CD4-positive, alpha-beta T cell treated with Interleukin-21 for 1 hour (primary cell): ENCODE measurements at places on chromosomes 13 and 19.

GRCh38 chr19:10043286-10043927, 30.1 kb downstream of the RDH8 start:
- no peak for DNase-seq

GRCh38 chr13:71576571-71576970, 290.4 kb downstream of the DACH1 start:
- no peak for DNase-seq

GRCh38 chr13:81606074-81606473, 1265.1 kb upstream of the SPRY2 start:
- no peak for DNase-seq

DNA sequence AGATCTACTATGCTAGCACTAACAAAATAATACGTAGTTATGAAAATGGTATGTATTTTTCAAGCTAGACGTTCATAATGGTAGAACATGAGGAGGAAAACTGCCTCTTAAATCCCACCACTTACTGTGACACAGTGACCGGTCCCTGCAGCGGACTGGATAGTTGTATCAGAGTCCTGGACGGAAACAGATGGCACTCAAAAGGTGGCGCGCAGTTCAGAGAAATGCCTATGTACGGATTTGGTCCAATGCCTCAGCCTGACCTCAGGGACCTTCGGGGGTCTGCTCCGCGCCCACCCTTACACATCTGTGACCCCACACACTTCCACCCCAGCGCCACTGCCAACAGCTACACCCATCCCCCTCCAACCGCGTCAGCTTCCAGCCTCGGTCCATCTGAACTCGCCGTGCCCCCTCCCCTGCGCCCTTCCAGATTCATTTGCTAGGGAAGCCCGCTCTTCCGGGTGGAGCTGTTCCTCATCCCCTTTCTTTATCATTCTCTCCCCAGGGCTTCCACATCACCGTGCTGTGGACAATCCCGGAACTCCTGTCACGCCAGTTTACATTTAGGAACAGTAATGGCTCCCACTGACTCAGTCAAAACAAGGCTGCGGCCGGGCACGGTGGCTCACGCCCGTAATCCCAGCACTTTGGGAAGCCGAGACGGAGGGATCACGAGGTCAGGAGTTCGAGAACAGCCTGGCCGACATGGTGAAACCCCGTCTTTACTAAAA, 792 bp upstream of the LENG8 start:
- peak; percentile 53 for DNase-seq

DNA sequence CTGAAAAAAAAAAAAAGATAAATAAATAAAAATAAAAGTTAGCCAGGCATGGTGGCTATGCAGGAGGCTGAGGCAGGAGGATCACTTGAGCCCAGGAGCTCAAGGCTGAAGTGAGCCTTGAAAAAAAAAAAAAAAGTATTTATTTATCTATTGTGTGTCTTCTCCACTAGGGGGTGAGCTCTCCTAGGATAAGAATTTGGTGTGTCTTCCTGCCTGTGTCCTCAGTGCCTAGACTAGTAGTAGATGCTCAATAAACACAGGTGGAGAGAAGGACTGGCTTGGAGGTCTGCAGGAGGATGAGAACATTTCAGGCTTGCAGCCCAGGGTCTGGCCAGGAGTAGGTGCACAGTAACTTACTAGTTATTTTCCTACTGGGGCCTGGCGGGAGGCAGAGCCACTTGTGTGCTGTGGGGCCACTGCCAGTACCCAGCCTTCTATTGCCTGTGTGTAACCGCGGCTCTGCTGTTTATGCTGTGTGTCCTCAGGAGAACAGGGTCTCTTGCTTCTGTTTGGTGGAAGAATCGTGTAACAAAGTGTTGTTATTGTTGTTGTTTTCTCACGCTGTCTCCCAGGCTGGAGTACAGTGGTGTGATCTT, 5.4 kb downstream of the LMTK3 start:
- peak; percentile 74 for DNase-seq

DNA sequence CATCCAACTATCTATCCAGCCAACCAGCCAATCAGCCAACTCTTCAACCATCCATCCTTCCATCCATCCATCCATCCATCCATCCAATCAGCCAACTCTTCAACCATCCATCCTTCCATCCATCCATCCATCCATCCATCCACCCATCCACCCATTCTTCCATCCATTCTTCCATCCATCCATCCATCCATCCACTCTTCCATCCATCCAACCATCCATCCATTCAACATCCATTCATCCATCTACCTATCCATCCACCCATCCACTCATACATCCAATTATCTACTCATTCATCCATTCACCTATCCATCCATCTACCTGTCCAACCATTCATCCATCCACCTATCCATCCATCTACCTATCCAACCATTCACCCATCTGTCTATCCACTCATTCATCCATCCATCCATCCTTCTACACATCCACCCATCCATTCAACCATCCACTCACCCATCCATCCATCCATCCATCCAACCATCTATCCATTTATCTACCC, 9.4 kb downstream of the ARHGEF18 start:
- no peak for DNase-seq

DNA sequence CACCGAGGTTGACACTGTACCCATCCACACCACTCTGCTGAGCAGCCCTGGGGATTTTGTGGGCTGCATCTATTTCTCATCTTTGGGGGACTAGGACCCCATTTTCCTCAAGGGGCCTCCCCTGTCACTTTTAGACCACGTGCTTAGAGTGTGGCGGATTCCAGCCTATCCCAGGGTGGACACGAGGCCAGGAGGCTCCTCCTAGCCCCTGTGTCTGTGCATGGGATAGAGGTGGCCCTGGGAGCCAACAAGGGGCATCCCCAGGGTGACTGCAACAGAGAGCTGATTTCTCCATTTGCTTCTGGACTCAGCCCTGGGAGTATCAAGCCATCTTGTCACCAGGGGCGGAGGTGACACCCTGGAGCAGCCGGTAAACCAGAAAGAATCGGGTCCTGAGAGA, 24.2 kb downstream of the CPAMD8 start:
- peak; percentile 4 for DNase-seq

DNA sequence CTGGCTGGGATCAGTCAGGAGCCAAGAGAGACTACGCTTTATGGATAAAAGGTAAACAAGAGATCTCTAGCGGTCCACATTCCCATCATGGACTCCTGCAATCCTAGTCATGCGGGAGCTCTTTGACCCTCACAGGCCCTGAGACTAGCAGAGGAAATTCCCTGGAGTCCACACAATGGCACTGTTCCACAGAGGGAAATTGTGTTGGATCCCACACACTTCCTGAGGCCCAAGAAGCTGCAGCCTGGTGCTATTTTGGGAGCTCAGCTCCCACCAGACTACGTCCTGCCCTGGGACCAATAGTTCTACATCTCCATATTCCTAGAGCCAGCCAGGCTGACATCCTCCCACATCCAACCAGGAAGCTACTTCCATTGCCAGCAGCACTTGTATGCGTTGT, 2358.4 kb downstream of the PCDH9 start:
- no peak for DNase-seq

DNA sequence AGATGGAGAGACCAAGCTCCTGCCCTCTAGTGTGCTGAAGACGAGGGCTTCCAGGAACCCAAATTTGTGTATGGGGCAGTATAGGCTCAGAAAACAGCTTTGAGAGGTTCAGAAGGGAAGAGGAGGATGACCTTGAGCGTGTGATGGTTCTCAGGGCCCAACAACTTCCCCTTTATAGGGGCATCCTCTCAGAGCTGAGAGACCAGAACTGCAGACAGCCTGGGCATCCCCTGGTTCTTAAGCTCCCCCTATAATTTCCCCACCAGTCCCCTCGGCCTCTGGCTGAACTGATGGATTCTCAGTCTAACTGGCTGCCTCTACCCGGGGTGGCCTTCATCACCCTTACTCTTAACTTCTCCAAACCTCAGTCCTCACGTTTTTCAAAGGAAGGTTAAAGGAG, 167.5 kb downstream of the URI1 start:
- DNase-seq: no peak

DNA sequence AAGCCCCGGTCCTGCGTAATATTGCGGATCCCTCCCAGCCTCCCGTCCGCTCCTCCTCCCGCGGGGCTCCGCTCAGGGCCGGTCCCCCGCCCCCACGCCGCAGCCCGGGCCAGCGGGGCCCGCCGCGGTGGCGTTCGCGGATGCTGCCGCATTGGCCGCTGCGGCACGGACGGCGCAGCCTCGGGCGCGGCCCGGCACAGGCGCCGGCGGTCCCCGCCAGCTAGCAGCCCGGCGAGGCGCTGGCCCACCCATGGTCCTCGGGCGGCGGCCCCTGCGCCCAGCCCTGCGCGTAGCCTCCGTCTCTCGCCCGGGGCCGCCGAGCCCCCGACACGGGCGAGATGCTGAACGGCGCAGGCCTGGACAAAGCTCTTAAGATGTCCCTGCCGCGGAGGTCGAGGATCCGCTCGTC, at the start of gene ATP8A2:
TSS of gene ATP8A2 (plus strand) at position 100 of the 409 bp plus-strand sequence. CDS start at position 339, 239 bp downstream.
- DNase-seq: no peak

DNA sequence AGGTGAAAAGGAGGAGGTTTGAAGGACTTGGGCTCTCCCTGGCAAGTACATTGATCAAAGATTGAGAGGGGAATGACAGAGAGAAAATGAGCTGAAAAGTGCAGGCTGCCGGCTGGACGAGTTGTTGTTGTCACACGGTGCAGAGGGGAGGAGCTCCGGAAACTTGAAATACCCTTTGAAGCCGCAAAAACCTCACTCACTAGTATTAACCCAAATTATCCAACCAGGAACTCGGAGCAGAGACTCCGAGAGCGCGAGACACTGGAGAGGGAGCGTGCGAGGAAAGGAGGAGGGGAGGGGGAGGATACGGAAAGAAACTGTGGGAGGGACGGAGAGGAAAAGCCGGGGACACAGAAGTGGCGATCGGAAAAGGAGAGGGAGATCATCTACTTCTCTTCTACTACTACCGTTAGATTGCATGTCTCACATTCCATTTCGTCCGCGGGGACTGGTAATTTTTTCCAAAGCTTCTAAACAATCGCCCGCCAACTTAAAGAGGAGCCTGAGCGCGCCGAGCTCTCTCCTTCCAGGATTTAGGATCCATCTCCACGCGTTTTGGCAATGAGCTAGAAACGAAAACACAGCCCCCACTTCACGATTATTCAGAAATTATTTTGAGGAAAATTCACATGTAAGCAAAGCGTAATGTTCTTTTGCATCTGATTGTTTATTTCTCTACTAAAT, at the start of gene DACH1:
TSS of gene DACH1 (minus strand) at position 74 of the 684 bp plus-strand sequence.
- DNase-seq: no peak

DNA sequence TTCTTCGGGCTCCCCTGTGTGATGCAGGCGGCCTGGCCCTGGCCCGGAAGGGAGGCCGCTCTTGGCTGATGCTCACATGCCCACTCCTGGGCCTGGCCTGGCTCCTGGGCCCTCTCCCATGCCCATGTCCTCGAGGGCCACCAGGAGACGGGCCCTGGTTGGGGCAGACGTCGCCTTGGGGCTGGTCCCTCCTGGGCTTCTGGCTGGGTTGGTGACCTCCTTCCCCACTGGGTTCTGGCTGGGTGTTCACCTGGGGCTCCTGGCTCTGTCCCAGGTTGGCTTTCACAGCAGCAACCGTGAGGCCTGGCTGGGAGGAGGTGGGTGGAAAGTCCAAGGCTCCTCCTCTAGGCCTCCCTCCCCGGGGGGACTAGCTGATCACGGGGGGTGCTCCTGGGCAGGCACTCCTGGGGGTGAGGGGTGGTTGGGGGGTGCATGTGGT, 15.5 kb upstream of the SLC7A10 start:
- DNase-seq: no peak

GRCh38 chr19:46610413-46610775, 9.3 kb downstream of the CALM3 start:
- no peak for DNase-seq

GRCh38 chr13:80338781-80339562, 2.0 kb downstream of the SPRY2 start:
- no peak for DNase-seq

DNA sequence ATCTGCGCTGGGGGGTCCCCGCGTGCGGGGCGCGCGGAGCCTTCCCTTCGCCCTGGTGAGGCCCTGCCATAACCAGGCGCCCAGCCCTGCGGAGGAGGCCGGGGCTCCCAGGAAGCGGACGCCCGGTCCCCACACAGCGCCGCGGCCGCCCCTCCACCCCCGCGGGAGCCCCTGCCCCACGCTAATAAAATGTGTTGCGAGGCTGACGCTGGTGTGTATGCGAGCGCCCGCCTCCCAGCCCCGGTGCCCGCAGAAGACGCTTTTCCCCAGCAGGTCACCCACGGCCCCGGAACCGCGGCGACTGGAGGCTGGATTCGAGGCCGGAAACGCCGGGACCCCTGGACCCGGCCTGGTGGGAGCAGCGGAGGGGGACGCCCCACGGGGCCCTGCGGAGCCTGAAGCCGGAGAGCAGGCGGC, 12.1 kb upstream of the CDC34 start:
- no peak for DNase-seq
